ENCODE measurements at places on chromosomes 6 and 20.

- no peak for DNase-seq
These were observed 31.9 kb downstream of the HLA-DPB1 start for GRCh38 chr6:33107641-33108040.

GRCh38 chr6:138349891-138350290, 27.8 kb upstream of the SMIM28 start:
- no peak for DNase-seq

- DNase-seq, result no peak
These were observed 11.9 kb upstream of the RBM38 start for GRCh38 chr20:57379263-57379647.

- no peak for DNase-seq
These were observed 323.3 kb downstream of the GRIK2 start for GRCh38 chr6:101716810-101717209.

DNA sequence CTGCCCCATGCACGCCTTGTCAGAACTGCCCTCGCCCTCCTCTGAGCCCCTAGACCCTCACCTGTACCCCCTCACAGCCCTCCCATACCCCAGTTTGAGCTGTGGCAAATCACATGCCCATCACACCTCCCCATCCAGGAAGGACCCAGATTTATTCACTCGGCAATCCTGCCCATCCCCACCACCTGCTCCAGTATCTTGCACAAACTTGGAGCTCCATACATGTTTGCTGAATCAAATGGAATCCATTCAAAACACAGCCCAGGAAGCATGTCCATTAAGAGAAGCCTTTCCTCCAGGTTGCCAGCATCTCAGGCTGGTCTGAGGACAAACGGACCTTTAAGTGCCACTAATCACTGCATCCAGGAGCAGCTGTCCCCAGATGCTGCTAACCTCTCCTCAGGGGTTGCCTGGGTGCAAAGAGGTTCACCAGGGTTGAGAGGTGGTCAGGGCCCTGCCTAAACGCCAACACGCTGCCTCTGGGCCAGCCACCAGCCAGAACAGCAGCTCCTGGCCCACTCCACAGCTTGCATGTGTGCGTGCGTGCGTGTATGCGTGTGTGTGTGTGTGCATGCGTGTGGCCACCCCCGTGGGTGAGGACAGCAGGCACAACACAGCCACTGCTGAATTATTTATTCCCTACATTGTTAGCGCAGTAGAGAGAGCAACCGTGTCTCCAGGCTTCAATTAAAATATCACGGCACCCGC, 31.0 kb downstream of the GRM4 start:
- DNase-seq, result no peak

DNA sequence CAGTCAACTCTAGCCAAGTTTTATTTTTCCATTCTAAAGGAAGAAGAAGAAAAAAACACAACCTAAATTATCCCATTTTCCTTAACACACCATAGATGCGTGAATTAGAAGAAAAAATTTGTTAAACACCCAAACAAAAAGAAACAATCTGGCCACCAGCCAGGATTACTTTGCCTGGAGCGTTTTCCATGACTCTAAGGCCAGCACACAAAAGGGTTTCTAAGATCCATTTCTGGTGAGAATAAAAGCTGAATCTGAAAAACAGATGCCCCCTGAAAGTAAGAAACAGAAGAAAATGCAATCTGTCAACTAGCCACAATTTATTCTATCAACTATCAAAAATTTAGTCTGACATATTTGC, 267.2 kb upstream of the SULF2 start:
- no peak for DNase-seq
